ENCODE measurements at places on chromosomes 16 and 17.

GRCh38 chr17:49108318-49108717 is 24.3 kb upstream of the B4GALNT2 start:
- DNase-seq, result no peak

DNA sequence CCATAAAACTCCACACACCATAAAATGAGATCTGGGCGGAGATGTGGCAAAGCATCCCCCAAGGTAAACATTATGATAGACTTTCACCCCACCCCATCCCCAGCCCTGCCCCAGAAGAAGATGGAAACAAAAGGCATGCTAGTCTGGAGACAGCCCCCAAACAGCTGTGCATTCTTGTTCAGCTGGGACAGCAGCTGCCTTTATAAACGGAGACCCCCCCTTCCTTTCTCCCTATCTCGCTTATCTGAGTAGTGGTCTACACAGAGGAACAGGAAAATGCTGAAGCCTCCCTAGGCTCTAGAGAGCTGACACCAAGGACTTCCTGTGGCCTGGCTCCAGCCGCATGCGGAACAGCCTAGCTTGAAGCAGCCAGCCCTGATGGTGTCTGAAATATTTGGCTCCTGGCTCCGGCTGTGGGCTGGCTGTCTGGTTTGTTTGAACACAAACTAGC is 190.3 kb upstream of the ANKFN1 start:
- DNase-seq, result no peak

DNA sequence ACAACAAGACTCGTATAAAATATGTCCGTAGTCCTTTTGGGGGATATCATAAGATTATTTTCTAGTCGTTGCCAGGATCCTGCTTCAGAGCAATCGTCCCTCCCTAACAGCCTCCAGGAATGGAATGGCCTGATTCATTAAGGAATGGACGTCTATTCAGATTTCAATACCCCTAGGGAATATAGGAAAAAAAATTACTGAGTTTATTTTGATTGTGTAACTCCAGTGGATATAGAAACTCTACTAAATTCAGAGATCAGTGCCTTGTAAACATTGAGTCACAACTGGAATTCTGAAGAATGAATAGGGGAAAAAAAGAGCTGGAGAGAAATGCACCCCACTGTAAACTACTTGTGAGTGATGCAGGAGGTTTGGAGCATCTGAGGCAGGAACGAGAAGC is 1171.5 kb upstream of the GOT2 start:
- no peak for DNase-seq

- no peak for DNase-seq
Measured at GRCh38 chr17:1907216-1907631, 77.4 kb downstream of the RPA1 start.

Data from D721Med (cell line).